Myometrial cell (primary cell): ENCODE measurements at places on chromosomes 5 and 9. TPM values are rescaled to one million over a fixed set of nuclear protein-coding genes. Genes with fewer than 3 reads are reported as not detected.

Gene SMIM32
- total RNA-seq, result not detected in 2 replicates

Gene HRCT1
- total RNA-seq, result 0.18 and 0.86 TPM in 2 replicates

Gene AKNA
- total RNA-seq, result 8.2 and 8.9 TPM in 2 replicates

Gene GMCL2
- not detected in 2 replicates for total RNA-seq

Gene ZNF367
- total RNA-seq, result 1.2 and 2.3 TPM in 2 replicates

Gene TMC1
- not detected in 2 replicates for total RNA-seq

Gene PDLIM4
- total RNA-seq, result 77.1 and 84.2 TPM in 2 replicates

Gene SPATA31A3
- not detected in 2 replicates for total RNA-seq

Gene AGPAT2
- 64.7 and 73.2 TPM in 2 replicates for total RNA-seq

Gene GLRA1
- not detected in 2 replicates for total RNA-seq

Gene NMUR2
- not detected in 2 replicates for total RNA-seq

Gene MAMDC2
- 0.35 and 0.86 TPM in 2 replicates for total RNA-seq

Gene SNCAIP
- total RNA-seq, result 14.4 and 26.2 TPM in 2 replicates

Gene NPR3
- 0.58 and 4.6 TPM in 2 replicates for total RNA-seq

Gene NR6A1
- total RNA-seq, result under 0.01 TPM in 2 replicates

Gene GPSM1
- 69.5 and 81.3 TPM in 2 replicates for total RNA-seq

Gene LHX3
- not detected in 2 replicates for total RNA-seq

Gene GHR
- total RNA-seq, result 1.2 and 2.6 TPM in 2 replicates
